Activated CD8-positive, alpha-beta memory T cell treated with anti-CD3 and anti-CD28 coated beads for 4 hours (primary cell): ENCODE measurements at places on chromosomes 5 and 9.

DNA sequence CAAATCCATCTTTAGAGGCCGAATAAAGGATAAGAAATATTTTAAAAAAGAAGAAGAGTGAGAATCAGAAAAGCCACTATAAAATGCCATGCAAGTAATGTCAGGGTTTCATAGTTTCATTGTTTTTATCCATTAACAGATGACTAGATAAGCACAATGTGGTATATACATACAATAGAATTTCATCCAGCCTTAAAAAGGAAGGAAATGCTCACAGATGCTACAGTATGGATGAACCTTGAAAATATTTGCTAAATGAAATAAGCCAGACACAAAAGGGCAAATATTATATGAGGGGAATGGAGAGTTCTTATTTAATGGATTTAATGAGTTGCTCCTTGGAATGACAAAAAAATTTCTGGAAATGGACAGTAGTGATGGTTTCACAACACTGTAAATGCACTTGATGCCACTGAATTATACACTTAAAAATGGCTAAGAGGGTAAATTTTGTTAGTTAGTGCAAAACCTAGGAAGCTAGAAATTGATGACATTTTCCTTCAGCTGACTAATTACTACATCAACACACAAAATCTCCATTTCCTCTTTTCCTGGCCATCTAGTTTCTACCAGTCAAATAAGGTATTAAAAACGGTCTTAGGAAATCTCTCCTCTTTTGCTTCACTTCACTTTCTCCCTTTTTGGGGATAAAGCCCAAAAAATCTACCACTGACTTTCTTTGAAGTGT is 86.6 kb downstream of the GNA14 start:
- no peak for DNase-seq

GRCh38 chr5:33398501-33398900 is 42.3 kb upstream of the TARS1 start:
- DNase-seq, result no peak

- DNase-seq, result no peak
Measured at GRCh38 chr5:170562166-170562874, 58.5 kb downstream of the KCNIP1 start.

DNA sequence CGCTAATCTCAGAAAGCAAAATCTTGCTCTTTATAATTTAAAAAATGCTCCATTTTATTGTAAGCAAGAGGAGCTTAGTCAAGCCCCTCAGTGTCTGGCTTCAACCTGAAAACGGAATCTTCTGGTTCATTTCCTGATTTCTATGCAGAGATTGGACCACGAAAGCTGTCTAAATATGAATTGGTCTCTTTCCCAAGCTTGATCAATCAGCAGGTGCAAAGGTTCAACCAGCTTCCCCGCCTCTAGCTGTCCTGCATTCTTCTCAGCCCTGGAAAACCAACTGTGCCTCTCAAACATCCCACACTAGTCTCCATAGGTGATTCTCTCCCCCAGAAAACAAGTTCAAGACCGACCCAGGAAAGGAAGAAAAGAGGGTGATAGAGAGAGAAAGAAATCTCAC is 34.5 kb downstream of the FNBP1 start:
- DNase-seq, result no peak

DNA sequence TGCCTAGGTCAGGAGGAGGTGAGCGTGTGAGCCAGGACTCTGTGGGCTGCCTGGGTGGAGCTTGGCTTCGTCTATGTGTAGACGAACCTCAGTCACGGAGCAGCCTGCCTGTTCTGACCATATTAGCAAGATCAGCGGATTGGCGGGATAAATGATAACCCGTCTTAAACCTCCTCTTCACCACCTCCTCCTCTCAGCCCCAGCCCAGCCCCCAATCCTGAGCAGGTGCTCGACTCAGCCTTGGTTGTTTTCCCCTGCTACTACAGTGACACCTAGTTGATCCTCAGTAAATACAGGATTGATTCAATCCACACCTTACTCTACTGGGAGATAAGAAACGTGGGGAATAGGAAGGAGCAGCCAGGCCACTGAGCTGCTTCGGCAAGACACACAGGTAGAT is 286.1 kb downstream of the IRX2 start:
- no peak for DNase-seq

- no peak for DNase-seq
Measured at GRCh38 chr5:154541553-154541952, 63.5 kb upstream of the HAND1 start.

DNA sequence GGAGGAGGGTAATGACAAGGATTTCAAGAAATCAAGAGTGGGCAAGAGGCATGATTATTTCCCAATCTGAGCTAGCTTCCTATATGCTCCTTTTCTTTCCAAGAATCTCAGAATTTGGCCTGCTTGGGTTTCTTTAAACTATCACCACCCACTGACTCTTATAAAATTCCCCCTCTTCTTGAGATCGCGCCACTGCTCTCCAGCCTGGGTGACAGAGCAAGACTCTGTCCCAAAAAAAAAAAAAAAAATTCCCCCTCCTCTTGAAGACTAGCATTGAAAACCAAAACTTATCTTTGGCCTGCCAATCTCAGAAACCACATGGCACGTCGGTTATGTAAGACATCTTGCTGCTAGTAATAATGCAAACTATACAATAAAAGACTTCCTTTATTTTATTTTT is 3.4 kb upstream of the DMXL1 start:
- no peak for DNase-seq

DNA sequence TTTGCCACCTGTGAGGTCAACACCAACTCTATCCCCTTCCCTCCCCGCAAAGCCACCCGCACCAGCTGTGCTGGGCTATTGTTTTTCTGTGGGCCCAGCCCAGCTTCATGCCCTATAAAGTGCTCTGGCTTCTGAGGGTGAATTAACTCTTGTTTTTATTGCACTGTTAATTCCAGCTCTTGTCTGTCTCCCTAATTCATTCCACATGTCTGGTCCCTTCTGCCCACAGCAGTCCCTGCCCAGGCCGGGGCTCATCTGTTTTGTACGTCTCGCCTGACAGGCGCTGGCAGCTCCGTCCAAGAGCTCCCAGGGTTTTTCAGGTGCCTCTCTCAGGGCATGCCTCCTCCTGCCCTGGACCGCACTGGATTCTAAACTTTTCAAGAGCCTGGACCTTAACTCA is 118.9 kb downstream of the PDZD2 start:
- DNase-seq, result no peak

DNA sequence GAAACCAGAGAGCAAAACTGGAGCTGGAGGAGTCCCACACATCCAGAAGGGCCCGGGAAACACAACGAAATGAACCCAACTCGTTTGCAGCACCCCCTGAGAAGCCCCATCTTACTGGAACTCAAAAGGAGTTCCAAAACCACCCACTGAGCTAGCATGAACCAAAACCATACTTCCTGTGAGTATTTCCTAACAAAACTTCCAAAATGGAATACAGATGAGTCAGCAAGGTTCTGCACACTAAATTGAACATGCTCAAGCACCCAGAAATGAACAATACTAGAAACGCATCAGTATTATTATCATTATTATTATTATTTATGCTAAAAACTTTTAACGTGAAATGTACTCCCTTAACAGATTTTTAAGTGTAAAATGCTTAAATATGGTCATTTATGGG is 8.0 kb upstream of the SPOCK1 start:
- DNase-seq, result no peak

DNA sequence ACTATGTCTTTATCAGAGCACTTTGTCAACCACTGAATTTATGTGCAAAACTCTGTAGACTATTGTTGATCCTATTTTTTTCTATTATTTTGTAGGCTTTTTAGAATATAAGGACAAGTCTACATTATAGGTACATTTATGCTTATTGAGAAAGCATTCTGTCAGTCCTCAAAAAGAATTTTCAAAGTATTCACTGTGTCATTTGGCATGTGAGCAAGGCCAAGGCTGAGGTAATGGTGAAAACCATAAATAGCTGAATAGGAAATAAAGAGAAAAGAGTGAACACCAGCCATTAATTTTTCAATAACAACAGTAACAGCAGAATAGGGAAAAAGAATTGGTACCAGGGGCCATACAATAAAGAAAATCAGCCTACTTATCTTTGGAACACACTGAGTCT is 21.0 kb downstream of the SKIC3 start:
- no peak for DNase-seq

DNA sequence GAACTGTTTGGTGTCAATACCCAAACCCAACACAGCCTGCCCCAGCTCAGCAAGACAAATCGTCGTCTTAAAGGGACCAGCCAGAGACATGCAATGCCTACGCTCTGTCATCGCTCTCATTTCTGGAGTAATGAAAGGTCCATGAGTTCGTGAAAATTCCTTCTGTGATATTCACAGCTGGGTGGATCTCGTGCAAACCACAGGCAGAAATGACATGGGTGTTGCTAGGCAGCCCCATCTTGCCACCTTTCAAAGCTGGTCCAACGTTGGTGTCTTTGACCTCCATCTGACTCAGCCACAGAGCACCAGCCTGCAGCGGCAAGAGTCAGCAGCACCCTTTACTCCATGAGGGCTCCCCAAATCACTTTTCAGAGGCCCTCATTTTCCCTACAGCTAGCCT is 215.3 kb downstream of the SLIT3 start:
- no peak for DNase-seq

DNA sequence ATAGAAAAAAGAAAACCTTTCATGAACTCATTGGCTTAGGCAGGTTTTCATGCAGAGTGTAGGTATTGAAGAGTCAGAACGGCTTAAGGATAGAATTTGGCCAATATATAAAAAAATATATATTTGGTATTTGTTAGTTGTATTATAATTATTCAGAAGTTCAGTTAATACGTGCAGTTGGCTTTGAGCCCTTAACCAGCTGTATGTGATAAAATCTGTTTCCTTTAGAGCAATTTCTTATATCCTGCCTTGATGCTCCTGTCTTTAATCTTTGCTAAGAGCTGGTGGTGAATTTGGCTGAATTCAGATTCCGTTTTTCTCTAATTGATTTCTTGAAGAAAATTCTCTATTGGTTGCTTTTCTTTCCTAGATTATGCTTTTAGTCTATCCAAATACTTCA is 3.7 kb downstream of the ANXA1 start:
- no peak for DNase-seq

DNA sequence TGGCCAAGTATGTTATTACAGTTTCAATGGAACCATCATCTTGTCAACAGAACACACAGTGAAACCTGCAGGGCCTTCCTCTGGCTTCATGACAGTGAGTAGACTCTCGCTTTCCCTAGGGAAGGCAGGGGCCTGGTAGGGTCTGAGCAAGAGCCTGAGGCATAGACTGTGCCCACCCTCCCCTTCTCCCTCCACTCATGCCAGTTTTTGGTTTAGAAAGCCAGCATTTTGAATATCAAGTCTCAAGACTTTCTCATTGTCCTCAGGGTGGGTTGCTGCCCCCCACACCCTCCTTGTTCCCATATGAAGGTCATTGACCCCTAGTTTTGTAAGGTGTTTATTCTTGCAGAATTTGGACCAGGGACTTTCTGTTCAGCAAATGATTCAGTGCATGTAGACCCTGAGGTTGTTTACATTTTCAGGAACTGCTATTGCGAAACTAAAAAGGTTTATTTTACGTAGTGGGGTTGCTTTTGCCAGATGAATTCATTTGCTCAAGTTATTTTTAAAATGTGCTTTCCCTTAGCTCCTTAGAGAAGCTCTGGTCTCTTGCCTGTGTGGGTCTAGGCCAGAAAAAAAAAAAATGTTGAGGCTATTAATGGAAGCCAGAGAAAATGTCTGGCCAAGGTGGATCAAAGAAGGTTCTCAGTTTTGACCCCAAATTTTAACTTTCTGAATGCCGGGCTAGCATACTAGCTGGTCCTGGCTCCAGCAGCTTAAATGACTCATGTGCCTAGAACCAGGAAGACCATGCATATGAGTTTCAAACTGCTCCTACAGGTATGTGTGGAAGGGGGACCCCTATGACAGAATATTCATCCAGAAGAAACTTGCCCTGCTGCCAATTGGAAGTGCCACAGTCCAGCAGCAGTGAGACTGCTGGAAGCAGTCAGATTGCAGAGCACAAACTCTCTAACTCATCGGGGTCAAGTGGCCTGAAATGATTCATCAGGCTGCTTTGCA is 10.1 kb upstream of the MOB3B start:
- DNase-seq, result no peak

- no peak for DNase-seq
Measured at GRCh38 chr5:17103461-17103860, 114.0 kb upstream of the BASP1 start.

DNA sequence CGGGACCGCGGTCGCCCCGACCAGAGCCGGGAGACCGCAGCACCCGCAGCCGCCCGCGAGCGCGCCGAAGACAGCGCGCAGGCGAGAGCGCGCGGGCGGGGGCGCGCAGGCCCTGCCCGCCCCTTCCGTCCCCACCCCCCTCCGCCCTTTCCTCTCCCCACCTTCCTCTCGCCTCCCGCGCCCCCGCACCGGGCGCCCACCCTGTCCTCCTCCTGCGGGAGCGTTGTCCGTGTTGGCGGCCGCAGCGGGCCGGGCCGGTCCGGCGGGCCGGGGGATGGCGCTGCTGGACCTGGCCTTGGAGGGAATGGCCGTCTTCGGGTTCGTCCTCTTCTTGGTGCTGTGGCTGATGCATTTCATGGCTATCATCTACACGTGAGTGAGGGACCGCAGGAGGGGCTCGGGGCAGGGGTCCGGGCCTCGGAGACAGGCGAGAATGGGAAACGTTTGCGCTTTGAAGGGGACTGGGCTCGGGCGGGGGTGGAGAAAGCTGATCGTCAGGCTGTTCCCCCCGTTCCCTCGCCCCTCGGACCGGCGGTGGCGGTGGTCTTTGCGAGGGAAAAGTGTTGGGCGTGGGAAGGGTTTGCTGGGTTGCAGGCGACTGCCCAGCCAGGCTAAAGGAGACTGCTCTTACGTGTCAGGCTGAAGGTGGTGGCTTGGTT is 457 bp downstream of the UGCG start:
- peak; percentile 16 for DNase-seq

- no peak for DNase-seq
Measured at GRCh38 chr9:109463924-109464625, 34.0 kb downstream of the PTPN3 start.

DNA sequence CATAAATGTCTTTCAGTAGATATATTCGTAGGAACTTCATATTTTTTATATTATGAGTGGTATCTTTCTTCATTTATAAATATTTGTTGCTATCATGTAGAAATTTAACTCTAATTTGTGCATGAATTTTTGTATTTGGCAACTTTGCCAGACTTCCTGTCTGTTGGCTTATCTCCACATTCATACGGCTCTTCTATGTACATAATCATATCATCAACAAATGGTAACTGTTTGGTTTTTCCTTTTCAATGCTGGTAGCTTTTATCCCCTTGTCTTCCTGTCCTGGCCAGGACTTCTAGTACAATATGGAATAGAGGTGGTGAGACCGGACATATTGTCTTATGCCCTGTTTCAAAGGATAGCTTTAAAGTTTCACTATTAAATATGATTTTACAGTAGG is 132.3 kb upstream of the COL5A1 start:
- DNase-seq, result no peak

DNA sequence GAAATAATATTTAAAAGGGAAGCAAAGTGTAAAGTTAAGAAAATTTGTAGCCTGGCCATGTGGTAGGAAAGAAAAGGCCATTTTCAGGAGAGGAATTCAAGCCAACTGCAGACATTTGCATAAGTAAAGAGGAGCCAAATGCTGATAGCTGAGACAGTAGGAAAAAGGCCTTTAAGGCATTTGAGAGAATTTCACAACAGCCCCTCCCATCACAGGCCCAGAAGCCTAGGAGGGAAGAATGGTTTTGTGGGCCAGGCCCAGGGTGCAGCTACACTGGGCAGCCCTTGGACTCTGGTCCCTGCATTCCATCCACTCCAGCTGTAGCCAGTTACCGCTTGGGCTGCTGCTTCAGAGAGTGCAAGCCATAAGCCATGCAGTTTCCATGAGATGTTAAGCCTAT is 1556.8 kb downstream of the EFNA5 start:
- DNase-seq, result no peak
